ENCODE measurements at places on chromosomes 6 and 20. TPM values are rescaled to one million over a fixed set of nuclear protein-coding genes. Genes with fewer than 3 reads are reported as not detected.

DEFB132 gene
- not detected for total RNA-seq

DNA sequence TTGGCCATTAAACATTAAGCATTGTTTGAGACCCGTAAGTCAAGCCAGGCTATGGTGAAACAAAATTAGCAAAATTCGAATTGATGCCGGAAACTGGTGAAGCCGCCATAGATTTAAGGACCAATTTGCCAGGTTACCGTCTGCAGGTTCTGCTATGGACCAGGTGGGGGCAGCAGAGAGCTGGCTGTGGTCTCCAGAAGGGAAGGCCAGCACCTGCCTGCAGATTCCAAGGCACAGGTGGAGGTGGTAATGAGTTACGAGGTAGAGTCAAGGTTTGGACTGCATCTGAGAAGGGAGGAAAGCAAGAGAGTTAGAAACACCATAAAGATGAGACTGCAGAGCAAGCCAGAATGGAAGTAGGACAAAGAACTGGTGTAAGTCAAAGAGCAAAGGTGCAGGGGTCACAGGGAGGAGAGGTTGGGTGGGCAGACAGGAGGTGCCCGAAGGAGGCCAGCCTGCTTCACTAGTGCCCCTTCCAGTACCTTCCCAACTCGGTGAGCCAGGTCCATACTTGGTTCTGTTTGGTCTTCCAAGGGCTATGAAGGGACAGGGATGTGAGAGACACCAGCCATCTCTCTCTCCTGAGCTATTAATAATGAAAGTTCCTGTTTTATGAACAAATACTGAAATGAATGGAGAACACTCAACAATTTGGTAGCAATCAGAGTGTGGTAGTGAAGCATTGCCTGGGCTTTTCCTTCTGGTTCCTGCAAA lies 131.6 kb upstream of the ESR1 start:
- peak; percentile 74 for DNase-seq

NOTCH4 gene
- 5.7 TPM for total RNA-seq

- no peak for DNase-seq
Observed at GRCh38 chr20:59253325-59253724, 47.1 kb upstream of the EDN3 start.

BEND6 gene
- not detected for total RNA-seq

- DNase-seq: no peak
Observed at GRCh38 chr20:14955399-14955798, 618.0 kb upstream of the FLRT3 start.

SIRPA gene
- total RNA-seq: 9.4 TPM

GRCh38 chr6:89487864-89488263 lies 54.9 kb downstream of the ANKRD6 start:
- DNase-seq: no peak

GRCh38 chr6:168967281-168967925 lies 286.2 kb downstream of the THBS2 start:
- no peak for DNase-seq
